ENCODE measurements at places on chromosomes 16 and 17.

GRCh38 chr16:21037736-21038135 is 112.9 kb downstream of the DNAH3 start:
- no peak for DNase-seq

DNA sequence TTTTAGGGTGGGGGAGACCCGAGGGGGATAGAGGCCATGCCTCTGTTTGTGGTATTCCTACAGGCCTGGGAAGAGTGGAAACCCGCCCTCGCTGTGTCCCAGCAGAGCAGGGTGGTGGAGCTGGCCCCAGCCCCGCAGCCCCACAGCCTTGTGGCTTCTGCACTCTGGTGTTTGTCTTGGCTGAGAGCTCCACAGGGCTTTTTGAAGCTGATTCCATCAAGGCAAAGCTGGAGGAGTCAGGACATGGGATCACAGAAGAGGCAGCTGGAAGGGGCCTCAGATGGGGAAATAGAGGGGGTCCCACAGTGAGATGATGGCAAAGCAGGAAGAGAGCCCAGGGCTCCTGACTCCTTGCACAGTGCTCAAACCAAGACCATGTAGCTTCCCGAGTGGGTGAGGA is 5.0 kb upstream of the WFIKKN2 start:
- no peak for DNase-seq

DNA sequence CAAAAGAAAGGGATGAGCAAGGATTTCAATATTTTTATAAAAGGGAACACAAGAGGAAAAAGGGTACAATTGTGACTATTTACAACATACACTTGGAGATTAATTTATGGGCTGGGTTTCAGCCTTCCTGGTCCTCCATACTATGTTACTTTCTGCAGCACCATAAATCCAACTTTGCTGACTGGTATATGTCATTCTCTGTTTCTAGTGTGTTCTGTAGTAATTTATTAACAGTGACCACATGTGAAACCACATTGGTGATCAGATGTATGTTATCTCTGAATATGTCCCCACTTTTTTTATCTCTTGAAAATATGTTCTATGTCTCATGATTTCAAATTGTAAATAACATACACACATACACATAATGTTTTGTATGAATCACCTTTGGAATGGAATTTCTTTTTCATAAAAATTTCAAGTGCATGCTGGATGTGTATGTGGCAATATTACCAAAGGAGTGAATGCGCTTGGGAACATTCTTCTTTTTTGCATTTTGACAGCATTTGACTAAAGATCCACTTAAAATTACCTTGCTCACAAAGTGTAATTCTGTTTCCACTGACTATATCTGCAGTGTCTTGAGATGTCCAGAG is 2.9 kb upstream of the LYRM9 start:
- no peak for DNase-seq

- DNase-seq = no peak
Observed at GRCh38 chr16:24346734-24347133, 90.6 kb downstream of the CACNG3 start.

- no peak for DNase-seq
Observed at GRCh38 chr17:79936641-79937381, 97.6 kb upstream of the CBX4 start.

DNA sequence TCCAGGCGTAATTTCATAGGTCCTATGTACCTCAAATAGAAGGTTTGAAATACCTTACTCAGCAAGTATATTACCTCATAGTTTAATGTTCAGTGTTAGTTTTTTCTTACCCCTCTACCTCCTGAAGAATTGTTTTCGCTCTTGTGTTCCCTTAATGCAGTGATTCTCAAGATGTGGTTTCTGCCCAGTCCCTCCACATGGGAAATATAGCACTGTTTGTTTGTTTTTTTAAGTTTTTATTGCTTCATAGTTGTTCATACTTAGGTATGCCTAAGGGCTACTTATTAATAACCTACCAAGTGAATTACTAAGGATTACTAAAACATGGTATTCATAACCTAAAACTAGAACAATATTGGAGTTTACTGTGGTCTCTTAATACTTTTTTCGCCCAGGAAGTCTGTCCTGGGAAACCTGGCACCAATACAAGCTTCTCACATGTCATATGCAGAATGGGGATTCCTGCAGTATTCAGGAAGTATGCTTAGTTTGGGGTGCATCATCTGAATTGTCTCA is 5.0 kb downstream of the RSPRY1 start:
- no peak for DNase-seq

GRCh38 chr16:75475420-75475847 is 10.9 kb upstream of the TMEM170A start:
- DNase-seq = no peak

DNA sequence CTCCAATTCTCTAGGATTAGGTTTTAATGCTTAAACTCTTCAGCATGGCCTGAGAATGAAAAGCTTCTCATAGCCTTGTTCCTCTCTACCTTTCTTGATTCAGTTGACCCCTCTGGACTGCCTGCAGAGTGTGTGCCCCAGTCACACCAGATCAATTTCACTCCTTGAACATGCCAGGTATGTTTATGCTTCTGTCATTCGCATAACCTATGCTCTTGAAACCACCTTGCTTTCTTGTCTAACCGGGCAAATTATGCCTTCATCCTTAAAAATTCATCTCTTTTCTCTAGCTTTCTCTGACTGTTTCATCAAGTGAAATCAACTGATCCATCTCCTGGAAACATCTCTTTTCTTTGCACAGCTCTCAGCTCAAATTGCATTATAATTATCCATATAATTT is 42.3 kb downstream of the CDH11 start:
- DNase-seq = no peak
